ENCODE measurements at places on chromosomes 5 and 9.

DNA sequence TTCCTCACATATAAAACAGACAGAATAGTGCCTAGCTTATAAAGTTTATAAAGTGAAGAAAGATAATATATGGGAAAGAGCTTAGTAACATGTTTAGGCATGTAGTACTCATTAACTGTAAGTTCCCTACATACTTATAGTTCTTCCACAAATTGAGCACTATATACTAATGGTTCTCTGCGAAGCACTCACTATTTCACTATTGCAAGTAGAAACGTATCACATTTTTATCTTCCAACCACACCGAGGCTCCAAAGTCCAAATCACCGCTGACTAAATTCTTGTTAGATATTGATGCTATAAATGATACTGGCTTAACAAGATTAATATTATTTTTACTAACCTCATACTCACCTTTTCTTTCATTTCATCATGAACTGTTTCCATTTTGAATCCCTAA is 61.0 kb downstream of the FBXW11 start:
- no peak for DNase-seq

DNA sequence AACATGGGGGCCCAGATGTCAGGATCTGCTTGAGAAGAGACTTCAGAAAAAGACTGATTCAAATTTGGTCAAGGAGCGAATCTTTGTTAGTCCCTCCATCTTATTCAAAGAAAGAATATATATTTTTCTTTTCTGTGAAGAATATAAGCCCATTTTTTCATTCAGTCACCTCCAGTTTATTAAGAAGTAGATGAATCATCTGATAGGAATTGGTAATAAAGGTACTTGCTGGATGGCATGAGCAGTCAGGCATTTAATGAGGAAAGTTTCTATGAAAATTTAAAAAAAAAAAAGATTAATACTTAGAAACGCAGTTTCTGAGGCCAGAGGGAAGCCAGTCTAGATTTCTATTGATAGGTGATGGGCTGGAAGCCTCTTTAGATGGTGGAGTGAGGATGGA is 373.1 kb upstream of the SMC2 start:
- DNase-seq: no peak

GRCh38 chr5:68215898-68216244 is 315 bp downstream of the PIK3R1 start:
- DNase-seq: no peak

DNA sequence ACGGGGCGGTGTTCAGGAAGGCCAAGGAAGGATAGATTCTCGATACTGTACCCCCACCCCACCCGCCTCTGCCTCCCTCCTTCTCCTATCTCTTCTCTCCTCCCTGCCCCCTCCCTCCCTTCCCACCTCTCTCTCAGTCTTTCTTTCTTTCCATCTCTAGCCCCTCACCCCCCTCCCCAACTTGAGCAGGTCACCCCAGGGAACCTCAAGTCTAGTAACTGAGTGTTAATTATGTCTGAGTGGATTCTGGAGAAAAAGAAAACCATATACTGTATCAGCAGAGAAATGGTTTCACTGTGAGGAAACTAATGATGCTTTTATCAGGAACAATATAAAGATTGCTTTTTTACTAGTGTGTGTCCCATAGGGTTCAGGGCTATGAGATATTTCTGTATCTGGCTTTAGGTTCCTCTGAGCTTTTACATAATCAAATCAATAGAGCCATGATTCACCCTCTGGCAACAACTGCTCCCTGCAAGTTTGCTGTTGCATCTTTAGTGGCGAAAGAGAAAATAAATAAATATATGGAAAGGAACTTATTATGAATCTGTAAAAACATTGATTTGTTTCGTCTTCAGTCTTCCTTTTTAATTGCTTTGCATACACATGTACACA is 639.7 kb downstream of the CCDC171 start:
- no peak for DNase-seq

GRCh38 chr5:114427204-114427603 is 65.3 kb downstream of the KCNN2 start:
- no peak for DNase-seq

DNA sequence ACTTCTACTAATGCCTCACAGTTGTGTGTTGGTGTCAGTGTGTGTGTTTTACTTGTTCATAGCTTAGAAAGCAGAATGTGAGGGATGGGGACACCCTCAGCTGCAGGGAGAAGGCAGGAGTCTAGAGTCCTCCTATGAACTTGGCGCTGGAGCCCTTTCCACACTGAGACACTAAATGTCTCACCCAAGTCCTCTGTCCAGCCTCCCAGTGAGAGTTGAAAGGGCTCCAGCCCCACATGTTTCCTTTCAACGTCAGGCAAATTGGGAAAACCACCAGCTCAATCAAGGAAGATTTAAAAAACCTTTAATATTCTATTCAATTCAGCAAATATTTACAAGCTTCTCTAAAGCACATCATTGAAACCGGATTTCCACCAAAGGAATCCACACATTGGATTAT is 167.6 kb upstream of the MSX2 start:
- no peak for DNase-seq

DNA sequence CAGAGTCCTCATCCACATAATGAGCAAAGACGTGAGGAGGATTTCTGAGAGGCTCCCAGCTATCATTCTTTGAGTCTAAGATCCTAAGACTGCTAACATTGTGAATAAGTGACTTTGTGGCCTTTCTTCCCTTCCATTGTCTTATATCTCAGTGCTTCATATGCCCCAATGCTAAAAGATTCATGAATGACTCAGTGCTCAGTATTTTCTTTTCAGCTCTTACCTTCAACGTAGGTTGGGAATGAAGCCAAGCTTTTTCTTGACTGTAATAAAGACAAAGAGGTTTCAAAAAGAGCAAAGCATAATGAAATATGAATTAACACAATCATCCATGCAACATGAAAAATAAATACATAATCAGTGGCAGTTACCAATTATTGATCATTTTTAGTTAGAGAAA is 146.4 kb downstream of the ENTREP1 start:
- DNase-seq: no peak

- no peak for DNase-seq
These were observed 47.4 kb downstream of the P4HA2 start for GRCh38 chr5:132180134-132180745.

DNA sequence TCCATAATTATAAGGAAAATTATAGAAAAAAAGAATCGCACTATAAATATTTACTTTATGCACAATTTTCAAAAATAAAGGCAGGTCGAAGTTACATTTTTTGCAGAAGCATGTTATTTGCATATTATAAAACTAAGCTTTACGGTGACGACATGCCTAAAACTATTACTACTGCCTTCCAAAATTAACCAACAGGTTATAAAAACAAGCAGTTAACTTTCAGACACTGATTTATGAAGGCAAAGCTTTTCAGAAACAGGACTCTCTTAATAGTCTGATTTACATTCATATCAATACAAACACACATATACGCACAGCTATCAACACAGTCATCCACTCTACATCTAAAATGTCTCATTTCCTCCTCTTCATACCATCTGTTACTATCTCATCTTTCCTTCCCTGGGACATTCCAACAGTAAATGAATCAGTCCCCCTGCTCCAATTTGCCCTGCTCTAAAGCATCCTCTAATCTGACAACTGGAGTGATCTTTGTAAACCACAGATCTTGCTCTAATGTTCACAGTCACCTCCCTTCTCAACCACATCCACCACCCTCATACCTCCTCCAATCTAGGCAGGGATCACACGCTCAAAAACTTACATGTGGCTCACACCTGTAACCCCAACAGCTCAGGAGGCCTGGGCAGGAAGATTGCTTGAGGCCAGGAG is 21.6 kb downstream of the FBXW11 start:
- no peak for DNase-seq

DNA sequence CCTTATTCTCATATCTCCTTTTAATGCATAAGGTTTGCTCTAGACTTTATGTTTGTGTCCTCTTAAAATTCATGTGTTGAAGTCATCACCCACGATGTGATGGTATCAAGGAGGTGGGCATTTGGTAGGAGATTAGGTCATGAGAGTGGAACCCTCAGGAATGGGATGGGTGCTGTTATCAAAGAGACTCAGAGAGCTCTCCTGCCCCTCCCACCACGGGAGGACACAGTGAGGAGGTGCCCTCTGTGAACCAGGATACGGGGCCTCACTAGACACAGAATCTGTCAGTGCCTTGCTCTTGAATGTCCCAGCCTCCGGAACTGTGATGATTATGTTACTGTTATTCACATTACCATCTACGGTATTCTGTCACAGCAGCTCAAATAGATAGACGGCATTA is 359.0 kb downstream of the IRX1 start:
- no peak for DNase-seq

DNA sequence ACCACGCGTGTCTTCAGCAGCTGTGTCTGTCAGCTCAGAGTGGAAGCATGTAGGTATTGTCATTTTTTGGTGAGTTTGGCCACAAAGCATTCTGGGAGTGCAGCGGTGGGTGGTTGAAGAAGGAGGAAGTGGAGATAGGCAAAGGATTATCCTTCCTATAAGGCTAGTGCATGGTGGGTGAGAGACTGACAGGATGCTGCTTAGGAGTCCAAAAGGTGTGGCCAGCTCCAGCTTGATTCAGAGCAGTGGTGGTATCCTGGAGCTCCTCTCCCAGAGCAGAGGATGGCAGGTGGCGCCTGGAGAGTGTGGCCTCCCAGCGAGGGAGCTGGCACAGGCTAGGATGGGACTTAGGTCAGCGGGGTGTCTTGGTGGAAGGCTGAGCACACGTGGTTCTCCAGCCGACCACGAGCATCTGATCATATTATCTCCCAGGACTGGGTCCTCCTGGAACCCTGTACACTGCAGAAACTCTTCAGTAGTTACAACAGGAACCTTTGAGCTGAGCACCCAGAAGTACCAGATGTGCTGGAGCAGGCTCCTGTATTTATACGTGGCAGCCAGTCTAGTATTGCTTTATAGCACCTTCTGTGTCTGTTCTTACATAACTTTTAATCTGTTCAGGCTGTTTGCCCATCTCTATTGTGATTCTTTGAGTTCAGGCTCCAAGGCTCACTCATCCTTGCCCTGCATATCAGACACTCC is 29.6 kb downstream of the MAML1 start:
- DNase-seq: no peak

GRCh38 chr5:77645995-77646639 is 7.6 kb upstream of the OTP start:
- DNase-seq: no peak

DNA sequence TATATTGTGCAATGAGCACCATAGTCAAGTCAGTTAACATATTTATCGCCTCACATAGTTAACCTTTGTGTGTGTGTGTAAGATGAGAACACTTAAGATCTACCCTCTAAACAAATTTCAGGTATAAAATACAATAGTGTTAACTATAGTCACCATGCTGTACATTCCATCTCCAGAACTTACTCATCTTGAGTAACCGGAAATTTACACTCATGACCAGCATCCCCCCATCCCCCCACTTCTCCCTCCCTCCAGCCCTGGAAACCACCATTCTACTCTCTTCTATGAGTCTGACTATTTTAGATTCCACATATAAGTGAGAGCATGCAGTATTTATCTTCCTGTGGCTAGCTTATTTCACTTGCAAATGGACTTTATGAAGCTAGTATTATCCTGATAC is 40.3 kb downstream of the ZNF354A start:
- no peak for DNase-seq

- DNase-seq: no peak
These were observed 578.7 kb upstream of the ZNF462 start for GRCh38 chr9:106284296-106284695.

DNA sequence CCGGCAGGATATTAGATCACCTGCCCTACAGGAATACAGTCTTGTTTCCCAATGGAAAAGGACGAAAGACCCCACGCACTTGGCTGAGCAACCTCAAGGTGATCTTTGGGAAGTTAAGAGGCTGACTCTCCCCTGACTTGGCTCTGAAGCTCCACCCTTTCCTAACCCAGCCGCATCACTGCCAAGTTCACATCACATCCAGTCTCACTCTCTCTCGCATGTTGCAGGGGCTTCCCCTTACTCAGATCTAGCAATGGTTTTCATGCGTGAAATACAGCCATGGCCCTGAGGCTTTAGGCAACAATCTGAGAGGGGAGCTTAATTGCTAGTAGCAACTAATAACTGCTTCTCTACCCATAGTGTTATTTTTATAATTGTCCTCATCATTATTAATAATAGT is 211.6 kb downstream of the DOCK8 start:
- DNase-seq: no peak

DNA sequence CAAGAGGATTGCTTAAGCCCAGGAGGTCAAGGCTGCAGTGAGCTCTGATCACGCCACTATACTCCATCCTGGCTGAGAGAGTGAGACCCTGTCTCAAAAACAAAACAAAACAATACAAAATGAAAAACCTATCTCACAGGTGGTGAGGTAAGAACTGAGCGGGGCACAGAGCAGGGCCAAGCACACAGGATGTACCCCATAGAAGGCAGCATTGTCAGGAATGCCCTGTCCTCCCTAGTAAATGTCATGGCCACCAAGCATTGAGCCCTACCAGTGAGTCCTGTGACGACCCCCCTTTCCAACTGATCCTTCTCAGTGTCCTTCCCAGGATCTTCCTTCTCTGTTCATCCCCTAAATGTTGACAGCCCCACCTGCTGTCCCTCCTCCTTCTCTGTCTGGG is 44.6 kb upstream of the ALDH1B1 start:
- no peak for DNase-seq

- no peak for DNase-seq
These were observed 1.0 kb downstream of the DMRT2 start for GRCh38 chr9:1051210-1051583.

DNA sequence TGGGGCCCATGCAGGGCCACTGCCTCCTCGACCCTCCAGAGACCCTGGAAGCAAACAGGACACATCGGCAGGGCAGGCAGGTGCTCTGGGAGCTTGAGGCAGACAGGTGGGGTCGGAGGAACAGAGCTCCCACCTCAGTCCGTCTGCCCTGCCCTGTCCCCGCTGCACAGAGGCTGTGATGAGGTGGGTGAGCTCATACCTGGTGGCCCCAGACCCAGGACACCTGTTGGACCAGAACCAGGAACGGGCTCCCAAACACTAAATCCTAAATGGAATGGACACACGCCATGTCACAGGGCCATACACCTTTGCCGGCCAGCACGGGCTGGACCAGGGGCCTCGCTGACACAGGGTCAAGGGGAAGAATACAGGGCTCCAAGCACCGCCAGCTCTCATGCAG is 5.5 kb downstream of the SOHLH1 start:
- DNase-seq: no peak

DNA sequence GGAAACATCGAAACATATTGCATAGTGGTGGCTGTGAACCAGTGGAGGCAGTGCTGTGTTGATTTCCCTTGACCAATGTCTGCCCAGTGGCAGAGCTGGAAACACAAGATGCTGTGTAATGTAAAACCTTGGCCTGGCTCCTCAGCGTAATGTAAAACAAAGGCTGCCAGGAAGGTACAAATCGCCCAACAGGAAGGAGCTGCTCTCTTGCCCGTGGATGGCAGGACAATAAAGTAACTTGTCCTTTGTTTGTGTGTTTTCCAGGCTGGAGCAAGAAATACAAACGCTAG is 143.4 kb downstream of the PALM2AKAP2 start:
- DNase-seq: no peak

GRCh38 chr5:121979691-121980090 is 17.9 kb downstream of the SRFBP1 start:
- DNase-seq: no peak

- no peak for DNase-seq
These were observed 99.4 kb upstream of the CTNND2 start for GRCh38 chr5:12003680-12004079.

GRCh38 chr5:61290791-61291210 is 41.3 kb upstream of the ZSWIM6 start:
- DNase-seq: no peak
